ENCODE measurements at places on chromosomes 2 and 18. TPM values are rescaled to one million over a fixed set of nuclear protein-coding genes. Genes with fewer than 3 reads are reported as not detected.

The SLC30A3 gene
- total RNA-seq: not detected

The EML6 gene
- total RNA-seq: 2.1 TPM

The CNGA3 gene
- total RNA-seq: not detected

The DNPEP gene
- 101 TPM for total RNA-seq

DNA sequence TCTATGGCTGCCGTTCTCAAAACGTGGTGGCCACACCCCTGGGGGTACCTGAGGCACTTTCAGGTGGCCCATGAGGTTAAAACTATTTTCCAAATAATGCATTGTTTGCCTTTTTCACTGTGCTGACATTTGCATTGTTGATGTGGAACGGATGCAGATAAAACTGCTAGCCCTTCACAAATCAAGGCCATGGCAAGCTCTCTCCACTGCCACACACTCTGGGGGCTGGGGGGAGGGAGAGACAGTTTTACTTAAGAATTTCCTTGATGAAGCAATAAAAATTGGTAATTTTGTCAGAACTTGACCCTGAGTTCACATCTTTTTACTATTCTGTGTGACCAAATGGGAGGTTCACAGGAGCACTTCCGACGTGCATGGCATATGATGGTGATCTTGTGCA lies 22.0 kb upstream of the TGIF1 start:
- DNase-seq: no peak

- DNase-seq: no peak
Observed at GRCh38 chr18:765764-766549, 46.1 kb downstream of the YES1 start.

GRCh38 chr2:177519534-177520115 lies 127.1 kb downstream of the AGPS start:
- no peak for DNase-seq

GRCh38 chr18:78407466-78407844 lies 572.2 kb upstream of the SALL3 start:
- no peak for DNase-seq

GRCh38 chr2:215830304-215830703 lies 183.0 kb downstream of the MREG start:
- peak; percentile 95 for DNase-seq

DNA sequence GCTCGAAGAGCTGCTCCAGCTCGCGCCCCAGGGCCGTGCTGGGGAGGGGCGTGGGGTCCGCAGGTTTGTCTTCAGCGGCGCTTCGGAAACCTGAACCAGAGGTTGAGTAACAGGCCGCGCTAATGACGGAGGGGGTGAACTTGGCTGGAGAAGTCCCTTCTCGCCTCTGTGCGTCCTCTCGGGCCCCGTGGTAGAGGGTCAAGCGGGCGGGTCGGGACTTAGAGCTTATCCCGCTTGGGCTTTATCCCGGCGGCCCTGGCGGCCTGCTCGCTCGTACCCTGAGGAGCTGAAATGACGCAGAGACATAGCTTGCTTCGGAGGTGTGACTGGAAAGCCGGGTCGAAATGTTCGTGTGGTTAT lies 479 bp downstream of the RNMT start:
- peak; percentile 47 for DNase-seq

- no peak for DNase-seq
Observed at GRCh38 chr2:112483831-112484230, 1.9 kb downstream of the TTL start.

GRCh38 chr18:52459890-52460289 lies 119.9 kb downstream of the DCC start:
- no peak for DNase-seq

DNA sequence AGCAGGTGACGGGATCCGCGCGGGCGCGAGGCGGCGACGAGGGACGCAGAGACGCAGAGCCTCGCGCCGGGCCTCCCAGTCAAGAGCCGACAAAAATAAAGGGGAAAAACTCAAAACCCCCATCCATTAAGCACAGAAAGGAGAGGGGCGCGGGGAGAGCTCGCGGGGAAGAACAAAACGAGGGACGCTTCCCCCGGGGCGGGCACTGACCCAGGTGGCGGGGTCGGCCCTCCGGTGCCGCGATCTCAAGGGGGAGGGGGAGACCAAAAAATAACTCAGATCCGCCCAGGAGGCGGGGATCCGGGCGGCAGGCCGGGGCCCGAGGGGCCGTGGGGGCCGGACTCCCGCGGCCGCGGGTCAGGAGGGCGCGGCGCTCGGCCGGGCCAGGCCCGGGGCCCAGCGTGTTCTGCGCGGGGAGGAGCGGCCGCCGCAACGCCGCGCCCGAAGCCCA lies 597 bp downstream of the RNF103 start:
- no peak for DNase-seq

GRCh38 chr2:178397002-178397605 lies 53.9 kb downstream of the PRKRA start:
- DNase-seq: peak; percentile 60

DNA sequence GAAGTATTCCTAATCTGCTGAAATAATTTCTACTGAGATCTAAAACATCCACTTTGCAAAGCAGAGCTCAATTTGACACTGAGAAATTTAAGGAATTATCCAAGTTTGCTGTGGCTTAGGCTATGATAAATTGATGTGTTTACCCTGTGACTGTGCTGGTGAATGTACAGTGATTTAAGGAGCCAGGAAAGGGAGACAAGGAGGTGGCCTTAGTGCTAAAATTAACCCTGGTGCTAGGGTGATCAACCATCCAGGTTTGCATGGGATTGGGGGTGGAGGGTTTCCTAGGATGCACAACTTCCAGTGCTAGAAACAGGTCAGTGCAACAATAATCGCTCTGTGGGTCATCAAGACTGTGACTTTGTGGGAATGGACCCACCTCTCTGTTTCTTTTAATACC lies 307.5 kb upstream of the SPRED2 start:
- DNase-seq: no peak

GRCh38 chr2:170394641-170395387 lies 216.9 kb downstream of the MYO3B start:
- no peak for DNase-seq
